ENCODE measurements at places on chromosomes 1 and 21.
A peak's percentile ranks its signal among the peaks of the same experiment; 100 is the strongest.

- DNase-seq, result no peak
These were observed 159.9 kb downstream of the LRRIQ3 start for GRCh38 chr1:74038042-74038441.

DNA sequence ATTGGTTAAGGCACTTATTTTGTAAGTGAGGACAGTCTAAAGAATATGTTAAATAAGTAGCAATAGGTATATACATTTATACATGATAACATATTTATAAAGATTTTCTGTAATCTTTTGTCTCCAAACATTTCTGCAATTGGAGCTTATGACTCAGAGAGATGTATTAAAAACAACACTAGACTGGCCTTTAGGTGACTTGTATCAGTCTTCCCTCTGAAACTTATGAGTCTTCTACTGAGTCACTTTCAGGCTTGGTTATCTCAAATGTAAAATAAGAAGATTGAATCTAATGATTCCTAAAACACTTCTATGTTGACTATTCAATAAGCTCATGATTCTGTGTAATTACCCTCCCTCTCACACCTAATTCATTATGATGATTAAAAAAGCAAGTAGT lies 672.6 kb upstream of the NEGR1 start:
- DNase-seq, result no peak

DNA sequence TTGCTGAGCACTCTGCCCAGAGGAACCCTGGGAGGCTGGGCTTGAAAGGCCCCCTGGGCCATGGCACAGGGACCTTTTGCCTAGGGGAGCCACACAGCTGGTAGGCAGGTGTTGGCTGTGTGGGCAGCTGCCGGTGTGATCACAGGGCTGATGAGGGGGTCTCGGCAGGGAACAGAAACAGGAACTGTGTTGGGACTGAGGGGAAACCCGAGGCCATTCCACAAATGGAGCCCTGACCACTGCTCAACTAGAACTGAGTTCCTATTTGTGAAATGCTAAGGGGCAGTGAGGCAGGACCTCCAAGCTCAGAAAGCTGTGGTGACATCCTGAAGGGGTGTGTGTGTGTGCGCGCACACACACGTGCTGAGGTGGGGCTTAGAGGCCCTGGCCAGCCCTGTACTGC lies 6.4 kb upstream of the THEM5 start:
- no peak for DNase-seq

DNA sequence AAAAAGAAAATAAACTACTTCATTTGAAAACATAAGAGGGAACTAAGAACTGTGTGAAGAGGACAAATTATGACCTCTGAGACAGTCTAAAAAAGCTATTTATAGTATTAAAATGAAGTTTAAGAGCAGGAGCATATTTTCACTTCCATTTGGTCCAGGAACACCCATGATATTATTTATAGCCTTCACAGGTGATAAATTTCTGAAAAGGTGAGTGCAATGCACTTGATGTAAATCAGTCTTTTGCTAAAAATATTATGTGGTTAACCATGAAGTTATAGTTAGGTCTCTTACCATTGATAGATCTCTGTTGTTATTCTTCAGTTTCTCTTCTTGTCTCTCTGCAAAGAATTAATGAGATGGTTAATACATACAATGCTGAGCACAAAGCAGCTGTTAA lies 14.7 kb downstream of the TMCO1 start:
- DNase-seq, result no peak

DNA sequence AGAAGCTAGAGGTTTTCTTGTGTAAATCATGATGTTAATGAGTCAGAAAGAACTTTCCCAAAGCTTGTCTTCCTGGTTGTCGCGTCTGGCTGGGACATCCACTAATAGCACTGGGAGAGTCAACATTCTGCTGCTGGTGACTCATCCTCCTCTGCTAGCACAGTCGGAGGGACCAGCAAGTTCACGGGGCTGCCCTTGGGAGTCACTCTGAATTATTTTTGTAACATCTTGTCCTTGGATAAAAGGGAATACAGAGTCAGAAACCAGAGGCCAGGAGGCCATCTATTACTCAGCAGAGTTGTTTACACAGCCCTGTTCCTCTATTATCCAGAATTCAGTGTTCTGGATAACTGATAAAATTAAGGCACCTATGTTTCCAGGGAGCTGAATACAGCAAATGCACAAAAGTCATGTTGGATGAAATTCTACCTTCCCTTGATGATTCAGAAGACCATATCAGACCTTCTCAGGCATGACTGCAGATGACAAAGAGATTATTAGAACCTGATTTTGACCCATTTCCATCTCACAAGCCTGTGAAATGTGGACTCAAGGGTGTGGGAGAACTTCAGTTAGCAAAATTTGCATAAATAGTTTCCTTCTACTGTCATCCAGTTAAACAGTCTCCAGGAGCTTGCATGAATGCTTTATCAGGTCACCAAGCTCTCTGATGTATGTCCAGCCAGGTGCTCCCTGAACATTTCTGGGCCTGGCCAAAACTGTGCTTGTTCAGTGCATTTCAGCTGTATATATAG lies 68.1 kb downstream of the JAK1 start:
- DNase-seq, result peak; percentile 46

- DNase-seq, result no peak
These were observed 7.5 kb upstream of the LAPTM5 start for GRCh38 chr1:30764939-30765555.

GRCh38 chr1:187877220-187877619 lies 1048.5 kb downstream of the PLA2G4A start:
- DNase-seq, result no peak

GRCh38 chr1:156114101-156114918 lies at the start of gene LMNA:
Gene LMNA, plus strand, starts transcription at chr1:156114711. Its CDS starts 208 bp downstream, at chr1:156114919.
- DNase-seq, result peak; percentile 84

- no peak for DNase-seq
These were observed 158.0 kb downstream of the TGFB2 start for GRCh38 chr1:218503102-218503501.

DNA sequence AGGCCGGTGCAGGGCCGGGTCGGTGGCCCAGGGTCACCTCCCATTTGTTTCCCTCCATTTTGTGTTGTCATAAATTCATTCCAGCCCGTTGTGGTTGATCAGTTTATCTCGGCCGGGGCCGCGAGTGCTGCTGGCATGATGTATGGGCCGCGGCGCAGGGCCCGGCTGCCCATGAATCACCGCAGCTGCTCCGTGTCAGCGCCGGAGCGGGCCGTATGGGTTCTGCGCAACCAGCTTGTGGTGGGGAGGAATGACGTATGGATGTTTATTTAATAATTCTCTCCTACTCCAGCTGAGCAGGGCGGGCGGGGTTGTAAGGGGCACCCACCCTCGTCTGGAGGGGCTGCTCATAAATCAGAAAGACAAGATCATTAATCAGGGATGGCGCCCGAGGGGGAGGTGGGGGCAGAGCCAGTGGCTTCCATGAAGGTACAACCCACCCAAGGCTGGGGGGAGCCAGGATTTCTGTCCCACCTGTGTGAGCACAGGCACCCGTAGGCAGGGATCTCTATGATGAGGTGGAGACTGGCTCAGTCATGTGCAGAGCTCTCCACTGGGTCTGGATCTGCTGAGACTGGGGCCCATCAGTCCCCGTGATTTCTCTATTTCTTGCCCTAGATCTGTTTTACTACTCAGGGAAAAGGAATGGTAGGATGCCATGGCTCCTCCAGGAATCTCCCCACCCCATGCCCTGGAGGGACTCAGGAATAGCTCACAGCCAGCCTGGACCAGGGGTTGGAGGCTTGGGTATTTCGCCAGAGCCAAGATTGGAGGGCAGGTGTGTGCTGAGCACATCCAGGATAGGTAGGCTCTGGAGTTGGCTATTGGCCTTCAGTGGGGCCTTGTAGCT lies 27.8 kb downstream of the TMEM53 start:
- no peak for DNase-seq

- DNase-seq, result no peak
These were observed 10.1 kb upstream of the ACTRT2 start for GRCh38 chr1:3011127-3011526.

DNA sequence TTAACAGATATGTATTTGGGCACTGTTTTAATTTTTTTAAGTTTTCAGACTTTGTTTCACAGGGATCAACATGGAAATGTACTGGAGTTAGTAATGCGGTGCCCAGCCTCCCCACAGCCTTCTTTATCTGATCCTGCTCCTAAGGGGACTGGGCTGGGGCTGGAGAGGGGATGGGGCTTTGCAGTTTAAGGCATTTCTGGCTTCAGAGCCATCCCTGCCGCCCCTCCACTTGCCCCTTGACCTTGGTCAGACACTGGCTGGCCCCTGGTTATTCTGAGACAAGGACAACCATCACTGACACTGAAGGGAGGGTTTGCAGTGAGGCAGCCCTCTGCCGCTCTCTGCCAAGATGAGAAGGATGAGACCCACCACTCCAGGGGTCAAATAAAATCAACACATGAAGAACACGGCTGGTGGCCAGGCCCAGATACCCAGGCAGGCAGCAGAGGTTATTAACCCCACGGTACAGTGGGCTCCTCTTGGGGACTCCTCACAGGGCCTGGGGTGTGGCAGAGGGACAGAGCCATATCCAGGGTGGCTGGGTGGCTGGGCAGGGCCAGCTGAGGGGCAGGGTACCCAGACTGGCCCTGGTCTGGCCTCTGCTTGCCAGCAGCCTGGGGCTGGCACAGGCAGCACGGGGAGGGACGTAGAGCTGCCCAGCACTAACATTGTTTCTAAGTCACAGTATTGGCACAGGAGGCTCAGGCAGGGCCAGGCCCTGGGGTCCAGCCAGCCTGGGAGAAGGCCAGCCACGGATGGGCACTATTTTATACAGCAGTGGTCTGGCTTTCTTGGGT lies 7.2 kb upstream of the UBE2U start:
- DNase-seq, result no peak

GRCh38 chr1:47797575-47797974 lies 199.6 kb downstream of the TRABD2B start:
- no peak for DNase-seq

DNA sequence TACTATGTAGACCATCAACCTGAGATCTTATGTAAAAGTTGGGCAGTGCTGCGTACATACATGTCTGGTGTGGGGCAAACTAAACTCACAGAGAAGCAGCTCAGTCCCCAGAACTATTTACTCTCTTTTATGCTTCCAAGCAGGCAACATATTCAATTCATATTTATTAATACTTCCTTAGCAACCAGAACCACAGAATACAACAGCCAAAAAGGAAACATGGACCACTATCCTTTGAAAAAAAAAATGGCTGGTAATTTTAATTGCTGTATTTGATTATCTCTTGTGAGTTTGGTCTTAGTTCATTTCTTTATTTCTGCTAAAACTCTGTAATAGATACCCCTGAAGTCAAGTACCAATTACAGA lies 1.5 kb upstream of the PPP1R15B start:
- no peak for DNase-seq

DNA sequence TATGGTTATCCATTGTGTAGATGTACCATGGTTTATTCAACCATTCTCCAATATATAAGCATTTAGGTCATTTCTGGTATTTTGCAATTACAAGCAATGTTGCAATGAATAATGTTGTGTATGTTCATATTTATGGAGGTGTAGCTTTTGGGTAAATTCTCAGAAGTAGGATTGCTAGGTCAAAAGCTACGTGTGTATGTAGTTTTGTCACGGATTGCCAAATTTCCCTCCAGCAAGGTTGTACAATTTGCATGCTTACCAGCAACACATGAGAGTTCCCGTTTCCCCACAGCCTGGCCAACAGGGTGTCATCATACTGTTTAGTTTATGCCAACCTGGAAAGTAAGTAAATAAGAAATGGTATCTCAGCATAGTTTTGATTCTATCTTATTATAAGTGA lies 36.3 kb downstream of the IGSF5 start:
- no peak for DNase-seq

DNA sequence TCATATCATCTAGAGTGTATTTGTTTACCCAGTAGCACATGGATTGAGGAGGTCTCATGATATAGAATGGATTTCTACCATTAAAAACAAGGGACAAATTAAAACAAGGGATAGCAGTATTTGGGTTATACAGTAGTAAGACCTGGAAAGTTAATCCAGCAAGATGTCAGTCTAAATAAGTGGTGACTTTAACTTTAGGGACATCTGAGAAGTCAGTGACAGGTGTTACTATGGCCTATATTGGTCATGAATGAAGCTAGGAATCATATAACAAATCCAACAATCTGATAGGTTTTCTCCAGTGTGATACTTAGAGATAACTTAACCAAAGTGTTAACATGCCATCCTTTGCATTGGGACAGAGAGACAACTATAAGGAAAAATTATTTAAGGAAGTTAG lies 42.7 kb upstream of the DHCR24 start:
- DNase-seq, result no peak
